Kidney (tissue), 22 donors: ENCODE measurements at places on chromosomes 2 and 18. TPM values are rescaled to one million over a fixed set of nuclear protein-coding genes. Genes with fewer than 3 reads are reported as not detected.

DNA sequence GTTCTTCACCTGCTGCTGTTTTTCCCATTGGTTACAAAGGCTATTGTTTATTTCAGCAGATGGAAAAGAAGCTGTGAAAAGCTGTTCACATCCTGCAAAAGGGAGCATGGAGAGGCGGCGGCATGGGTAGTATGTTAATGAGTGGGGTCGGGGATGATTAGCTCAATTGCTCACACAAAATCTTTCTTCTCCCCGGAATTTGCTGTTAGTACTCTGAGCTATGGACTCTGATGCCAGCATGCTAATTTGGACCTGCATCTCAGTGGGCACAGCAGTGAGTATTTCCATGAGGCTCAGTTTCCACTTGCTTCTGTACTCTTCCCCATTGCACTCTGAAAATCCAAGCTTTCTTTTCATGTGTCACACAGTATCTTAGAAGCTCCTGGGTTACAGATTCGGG, 61.6 kb downstream of the DNER start:
- H3K4me1 ChIP-seq, result peaks cover 5% of the 10 kb centered on the region
- no peak for DNase-seq
- H3K27me3 ChIP-seq, result no peaks in the 10 kb centered on the region
- no peak overlapping the region for H3K27ac ChIP-seq

DNA sequence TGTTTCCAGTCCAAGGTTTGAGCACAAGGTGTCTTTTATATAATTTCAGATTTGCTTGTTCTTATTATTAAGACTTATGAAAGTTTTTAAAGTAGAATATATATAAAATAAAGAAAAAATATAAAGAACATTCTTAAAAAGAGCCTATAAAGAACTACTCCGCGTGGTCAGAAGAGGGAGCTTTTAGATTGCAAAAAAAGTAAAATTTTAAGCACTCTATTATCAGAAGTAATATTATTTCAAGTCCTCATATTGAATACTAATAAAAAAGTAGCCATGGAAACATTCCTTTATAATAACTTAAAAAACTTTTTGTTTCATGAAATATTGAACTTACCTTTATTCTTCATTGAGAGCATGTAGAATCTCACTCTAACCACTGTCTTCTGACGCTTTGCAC, 51.4 kb downstream of the LINC00305 start:
- no peak overlapping the region for H3K4me3 ChIP-seq
- no peak overlapping the region for H3K27ac ChIP-seq
- no peaks in the 10 kb centered on the region for H3K36me3 ChIP-seq
- DNase-seq, result no peak

IKZF2 gene
- 0.75 TPM for polyA plus RNA-seq

DNA sequence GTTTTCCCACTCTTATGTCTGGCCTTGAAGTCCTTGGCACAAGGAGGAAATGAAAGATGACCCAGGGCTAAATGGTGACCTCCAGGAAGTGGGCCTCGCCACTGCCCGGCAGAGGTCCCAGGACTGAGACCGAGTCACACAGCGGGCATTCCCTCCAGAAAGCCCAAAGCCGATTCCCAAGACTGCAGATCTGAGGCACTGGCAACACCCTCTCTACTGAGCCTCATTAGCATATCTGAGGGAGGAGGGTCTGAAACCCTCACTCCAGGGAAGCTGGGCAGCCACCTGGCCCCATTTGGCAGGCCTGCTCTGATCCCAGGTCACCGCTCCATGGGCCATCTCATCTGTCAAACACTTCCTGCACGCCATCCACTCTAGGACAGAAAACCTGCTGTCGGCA, 29.1 kb downstream of the FAM178B start:
- no peaks in the 10 kb centered on the region for H3K36me3 ChIP-seq
- DNase-seq, result no peak
- H3K4me1 ChIP-seq, result no peaks in the 10 kb centered on the region
- H3K27ac ChIP-seq, result no peak overlapping the region
- H3K27me3 ChIP-seq, result no peaks in the 10 kb centered on the region

- H3K27me3 ChIP-seq, result no peaks in the 10 kb centered on the region
- no peaks in the 10 kb centered on the region for H3K36me3 ChIP-seq
- H3K4me3 ChIP-seq, result no peak overlapping the region
- no peak overlapping the region for H3K27ac ChIP-seq
These were observed 233.4 kb upstream of the SIX3 start for GRCh38 chr2:44707945-44708660.

- H3K4me1 ChIP-seq, result no peaks in the 10 kb centered on the region
- H3K36me3 ChIP-seq, result no peaks in the 10 kb centered on the region
- no peaks in the 10 kb centered on the region for H3K27me3 ChIP-seq
- H3K4me3 ChIP-seq, result no peak overlapping the region
- no peak for DNase-seq
- no peak overlapping the region for H3K27ac ChIP-seq
These were observed 58.8 kb upstream of the LYPD6 start for GRCh38 chr2:149271575-149271974.

DNA sequence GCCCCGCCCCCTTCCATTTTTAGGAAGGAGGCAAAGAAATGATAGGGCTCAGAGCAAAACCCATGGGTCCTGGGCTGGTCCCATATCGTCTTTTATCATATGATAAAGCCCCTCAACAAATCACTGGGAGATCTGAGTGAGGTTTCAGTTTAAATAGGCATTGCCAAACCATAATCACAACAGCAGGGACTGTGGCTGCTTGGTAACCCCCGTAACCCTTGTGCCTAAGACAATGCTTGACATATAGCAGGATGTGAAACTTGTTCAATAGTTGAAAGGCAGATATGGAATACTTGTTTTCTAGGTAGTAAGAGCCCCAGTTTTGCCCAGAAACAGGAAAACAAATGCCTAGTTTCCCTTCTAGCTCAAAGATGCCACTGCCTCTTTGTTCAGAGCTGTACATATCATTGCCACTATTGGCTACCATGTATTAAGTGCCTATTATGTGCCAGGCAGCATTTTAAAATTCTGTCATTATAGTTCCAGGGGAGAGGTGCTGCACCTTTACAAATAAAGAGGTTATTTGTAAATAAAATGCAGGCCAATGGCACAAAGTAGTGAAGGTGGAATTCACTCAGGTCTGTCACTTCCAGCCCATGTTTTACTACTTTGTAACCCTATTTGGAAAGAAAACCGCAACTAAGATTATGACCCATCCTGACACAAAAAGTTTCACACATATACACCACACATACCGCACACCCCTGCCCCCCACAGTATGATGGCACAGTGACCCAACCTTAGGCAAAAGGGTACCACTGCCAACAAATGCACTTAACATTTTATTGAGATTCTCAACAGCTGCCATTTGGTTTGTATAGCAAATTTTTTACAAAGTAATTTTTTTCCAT, 14.2 kb downstream of the NAGK start:
- no peak for DNase-seq
- no peak overlapping the region for H3K27ac ChIP-seq
- no peaks in the 10 kb centered on the region for H3K27me3 ChIP-seq

- H3K4me3 ChIP-seq, result no peak overlapping the region
- peak overlapping the region; percentile 51 for H3K27ac ChIP-seq
- peaks cover 20% of the 10 kb centered on the region for H3K4me1 ChIP-seq
- DNase-seq, result peak; percentile 82
- H3K36me3 ChIP-seq, result peaks cover 15% of the 10 kb centered on the region
These were observed 50.5 kb downstream of the ZNF532 start for GRCh38 chr18:58915006-58915799.

GRCh38 chr2:160221391-160222276, 21.6 kb upstream of the ITGB6 start:
- no peaks in the 10 kb centered on the region for H3K36me3 ChIP-seq
- no peak overlapping the region for H3K4me3 ChIP-seq
- H3K4me1 ChIP-seq, result peaks cover 46% of the 10 kb centered on the region
- H3K27me3 ChIP-seq, result no peaks in the 10 kb centered on the region

DNA sequence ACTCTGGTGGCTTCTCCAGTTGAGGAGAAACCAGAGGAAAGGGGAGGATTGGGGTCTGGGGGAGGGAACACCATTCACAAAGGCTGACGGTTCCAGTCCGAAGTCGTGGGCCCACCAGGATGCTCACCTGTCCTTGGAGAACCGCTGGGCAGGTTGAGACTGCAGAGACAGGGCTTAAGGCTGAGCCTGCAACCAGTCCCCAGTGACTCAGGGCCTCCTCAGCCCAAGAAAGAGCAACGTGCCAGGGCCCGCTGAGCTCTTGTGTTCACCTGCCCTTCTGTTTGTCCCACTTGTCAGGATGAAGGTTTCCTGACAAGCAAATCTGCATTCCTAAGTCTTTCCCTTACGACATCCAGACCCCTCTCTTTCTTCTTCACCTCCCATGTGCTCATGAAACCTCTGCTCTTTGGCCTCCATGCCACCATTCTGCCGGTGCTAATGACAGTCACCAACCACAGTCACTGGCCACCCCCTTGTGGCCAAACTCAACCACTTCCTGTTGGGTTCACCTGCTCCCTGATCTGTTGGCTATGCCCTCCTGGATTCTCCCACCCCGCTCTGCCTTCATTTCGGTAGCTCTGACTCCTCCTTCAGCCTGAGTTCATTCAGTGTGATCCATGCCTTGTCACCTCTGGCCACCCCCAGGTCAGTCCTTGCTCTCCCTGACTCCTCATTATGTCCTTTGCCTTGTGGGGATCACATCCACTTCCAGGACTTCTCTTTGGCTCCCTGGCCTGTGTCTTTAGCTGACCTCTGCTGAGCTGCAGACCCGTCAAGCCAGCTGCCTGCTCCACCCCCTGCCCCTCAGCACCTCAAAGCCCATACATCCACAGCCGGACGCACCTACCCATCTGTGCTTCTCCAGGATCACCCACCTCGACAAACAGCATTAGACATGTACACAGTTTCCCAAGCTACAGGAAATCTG, 17.6 kb downstream of the EMX1 start:
- peak overlapping the region; percentile 23 for H3K27ac ChIP-seq
- H3K4me1 ChIP-seq, result peaks cover 4% of the 10 kb centered on the region
- H3K4me3 ChIP-seq, result no peak overlapping the region
- H3K36me3 ChIP-seq, result no peaks in the 10 kb centered on the region
- H3K27me3 ChIP-seq, result no peaks in the 10 kb centered on the region

DNA sequence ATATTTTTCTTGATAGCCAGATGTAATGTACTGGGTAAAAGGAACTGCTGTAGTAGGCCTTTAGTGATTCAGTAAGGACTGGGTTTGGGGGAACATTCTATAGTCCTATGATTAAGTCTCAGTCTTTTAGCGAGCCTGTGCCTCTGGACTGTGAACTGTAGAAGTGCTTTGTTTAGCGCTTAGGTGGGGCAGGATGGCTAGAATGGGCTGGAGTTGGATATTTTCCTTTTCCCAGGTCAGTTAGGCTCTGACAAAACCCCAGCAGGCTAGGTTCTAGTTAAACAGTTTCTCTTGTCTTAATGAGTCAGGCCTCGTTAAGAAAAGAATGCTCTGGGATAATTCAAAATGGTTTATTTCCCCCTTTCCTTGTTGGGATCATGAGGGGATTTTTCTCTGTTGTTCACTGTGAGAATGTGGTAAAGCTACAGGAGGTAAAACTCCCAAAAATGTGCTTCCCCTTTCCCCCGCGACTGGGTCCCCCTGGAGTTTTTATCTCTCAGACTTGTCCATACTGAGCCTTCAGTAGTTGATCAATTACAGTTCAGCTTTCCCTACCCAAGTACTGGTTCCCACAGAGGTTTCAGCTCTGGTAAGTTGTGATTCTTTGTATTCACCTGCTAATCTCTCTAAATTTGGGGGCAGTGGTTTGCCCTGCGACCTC, 31.5 kb downstream of the EHBP1 start:
- H3K27ac ChIP-seq, result no peak overlapping the region
- peaks cover 18% of the 10 kb centered on the region for H3K4me1 ChIP-seq
- no peak for DNase-seq
- no peaks in the 10 kb centered on the region for H3K27me3 ChIP-seq
- H3K36me3 ChIP-seq, result no peaks in the 10 kb centered on the region
- no peak overlapping the region for H3K4me3 ChIP-seq

- no peak overlapping the region for H3K4me3 ChIP-seq
- peak overlapping the region; percentile 64 for H3K27ac ChIP-seq
- H3K4me1 ChIP-seq, result peaks cover 38% of the 10 kb centered on the region
- no peaks in the 10 kb centered on the region for H3K27me3 ChIP-seq
- no peak for DNase-seq
These were observed 23.4 kb downstream of the EIF4E2 start for GRCh38 chr2:232573771-232574435.

GRCh38 chr2:71298914-71299313, 32.7 kb upstream of the ZNF638 start:
- no peak overlapping the region for H3K27ac ChIP-seq
- H3K4me3 ChIP-seq, result no peak overlapping the region
- H3K4me1 ChIP-seq, result no peaks in the 10 kb centered on the region
- no peaks in the 10 kb centered on the region for H3K27me3 ChIP-seq
- DNase-seq, result no peak
- no peaks in the 10 kb centered on the region for H3K36me3 ChIP-seq

MFSD2B gene
- polyA plus RNA-seq, result not detected

DNA sequence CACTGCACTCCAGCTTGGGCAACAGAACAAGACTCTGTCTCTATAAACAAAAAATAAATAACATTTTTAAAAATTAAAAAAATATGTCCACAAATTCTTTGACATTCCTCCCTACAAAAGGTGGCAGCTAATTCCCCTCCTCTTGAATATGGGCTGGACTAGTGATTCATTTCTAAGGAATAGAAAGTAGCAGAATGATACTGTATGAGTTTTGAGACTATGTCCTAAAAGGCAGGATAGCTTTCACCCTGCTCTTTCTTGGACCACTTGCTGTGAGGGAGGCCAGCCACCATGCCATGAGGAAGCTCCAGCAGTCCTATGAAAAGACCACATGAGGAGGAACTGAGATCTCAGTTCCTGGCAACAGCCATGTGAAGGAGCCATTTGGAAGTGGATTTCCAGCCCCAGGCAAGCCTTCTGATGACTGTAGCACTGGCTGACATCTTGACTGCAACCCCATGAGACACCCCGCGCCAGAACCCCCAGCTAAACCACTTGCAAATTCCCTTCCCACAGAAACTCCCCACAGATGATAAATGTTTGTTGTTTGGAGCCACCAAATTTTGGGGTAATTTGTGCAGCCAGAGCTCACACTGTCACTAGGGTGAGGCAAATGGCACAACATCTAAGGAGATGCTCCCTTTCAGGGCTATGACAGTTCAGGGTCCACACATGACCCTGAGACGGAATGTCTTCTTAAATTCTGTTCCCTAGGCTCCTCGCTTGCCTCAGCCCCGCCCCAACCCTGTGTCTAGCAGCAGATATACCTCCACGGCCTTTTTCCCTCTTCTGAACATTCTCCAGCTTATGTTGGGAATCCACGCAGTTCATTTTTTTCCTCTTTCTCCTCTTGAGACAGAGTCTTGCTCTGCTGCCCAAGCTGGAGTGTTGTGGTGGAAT, 17.1 kb upstream of the ATOH8 start:
- H3K4me1 ChIP-seq, result peaks cover 23% of the 10 kb centered on the region
- no peaks in the 10 kb centered on the region for H3K27me3 ChIP-seq

DNA sequence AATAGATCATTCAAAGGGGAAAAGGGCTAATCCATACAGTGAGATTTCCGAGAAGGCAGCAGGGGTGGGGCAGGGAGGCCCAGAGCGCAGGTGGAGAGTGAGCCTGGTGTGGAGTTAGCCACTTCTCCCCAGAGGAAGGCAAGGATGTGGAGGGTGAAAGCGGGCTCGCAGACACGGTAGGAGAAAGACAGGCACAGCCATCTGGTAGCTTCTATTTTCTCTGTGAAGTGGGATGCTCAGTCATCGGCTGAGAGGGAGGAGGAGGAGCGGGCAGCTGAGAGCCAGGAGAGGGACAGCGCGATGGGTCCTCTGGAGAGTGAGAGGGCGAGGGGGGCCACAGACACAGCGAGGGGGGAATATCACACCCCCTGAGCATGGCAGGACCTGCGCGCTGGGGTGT, 153.3 kb upstream of the NDUFV2 start:
- no peak overlapping the region for H3K27ac ChIP-seq
- no peak overlapping the region for H3K4me3 ChIP-seq
- no peak for DNase-seq
- H3K36me3 ChIP-seq, result no peaks in the 10 kb centered on the region

GRCh38 chr18:3368193-3368592, 81.8 kb upstream of the TGIF1 start:
- H3K4me3 ChIP-seq, result no peak overlapping the region
- no peaks in the 10 kb centered on the region for H3K4me1 ChIP-seq
- H3K27ac ChIP-seq, result no peak overlapping the region
- no peaks in the 10 kb centered on the region for H3K36me3 ChIP-seq
